Spinal cord (tissue), 10 donors: ENCODE measurements at places on chromosomes 13 and 19. TPM values are rescaled to one million over a fixed set of nuclear protein-coding genes. Genes with fewer than 3 reads are reported as not detected.

PEAK3 gene
- total RNA-seq: 0.20 TPM

CCDC61 gene
- 9.4 TPM for total RNA-seq

OSCAR gene
- 0.44 TPM for total RNA-seq

DNA sequence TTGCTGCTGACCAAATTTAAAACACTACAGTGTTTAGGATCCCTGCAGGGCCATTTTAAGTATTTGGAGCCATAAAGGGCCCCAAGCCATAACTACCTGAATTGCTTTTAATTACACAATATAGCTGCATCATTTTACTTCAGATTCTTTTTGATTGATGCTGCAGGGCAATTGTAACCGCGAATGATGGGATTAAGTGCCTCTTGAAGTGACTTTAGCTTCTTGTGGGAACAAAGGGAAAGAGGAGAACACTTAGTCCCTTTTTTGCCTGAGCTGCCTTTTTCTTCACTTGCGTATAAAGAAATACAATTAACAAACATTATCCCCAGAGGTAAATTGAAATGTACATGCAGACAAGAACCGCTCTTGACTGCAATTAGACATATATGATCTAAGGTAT, 228.5 kb downstream of the ZIC5 start:
- peaks cover 5% of the 10 kb centered on the region for H3K4me1 ChIP-seq
- peaks cover 20% of the 10 kb centered on the region for H3K27me3 ChIP-seq
- no peak overlapping the region for H3K27ac ChIP-seq

MCEMP1 gene
- total RNA-seq: 1.7 TPM

- peaks cover 33% of the 10 kb centered on the region for H3K4me1 ChIP-seq
- H3K27me3 ChIP-seq: no peaks in the 10 kb centered on the region
- no peak overlapping the region for H3K27ac ChIP-seq
- no peak overlapping the region for H3K4me3 ChIP-seq
- H3K36me3 ChIP-seq: no peaks in the 10 kb centered on the region
Observed at GRCh38 chr19:4742723-4743646, 19.3 kb upstream of the DPP9 start.

S1PR5 gene
- 3.8 TPM for total RNA-seq

HSPB6 gene
- total RNA-seq: 2.8 TPM

GRCh38 chr19:3012621-3013262, 16.3 kb downstream of the TLE2 start:
- H3K27ac ChIP-seq: no peak overlapping the region
- no peak overlapping the region for H3K4me3 ChIP-seq
- peaks cover 56% of the 10 kb centered on the region for H3K36me3 ChIP-seq
- H3K27me3 ChIP-seq: no peaks in the 10 kb centered on the region

ADM5 gene
- 0.88 TPM for total RNA-seq

ZNF615 gene
- 22.1 TPM for total RNA-seq

DNA sequence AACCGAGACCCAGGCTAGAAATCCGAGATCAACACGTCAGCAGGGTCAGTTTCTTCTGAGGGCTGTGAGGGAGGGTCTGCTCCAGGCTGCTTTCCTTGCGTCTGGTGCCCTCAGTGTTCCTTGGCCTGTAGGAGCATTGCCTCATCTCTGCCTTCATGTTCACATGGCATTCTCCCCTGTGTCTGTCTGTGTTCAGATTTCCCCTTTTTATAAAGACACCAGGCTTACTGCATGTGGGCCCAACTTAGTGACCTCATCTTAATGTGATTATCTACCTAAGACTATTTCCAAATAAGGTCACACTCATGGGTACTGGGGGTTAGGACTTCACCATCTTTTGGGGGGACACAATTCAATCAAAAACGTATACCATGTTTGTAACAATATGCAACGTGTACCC, 57.2 kb upstream of the C1QTNF9 start:
- no peaks in the 10 kb centered on the region for H3K27me3 ChIP-seq
- peaks cover 20% of the 10 kb centered on the region for H3K36me3 ChIP-seq
- no peak overlapping the region for H3K4me3 ChIP-seq
- peaks cover 6% of the 10 kb centered on the region for H3K4me1 ChIP-seq

USHBP1 gene
- 2.1 TPM for total RNA-seq

LGALS7B gene
- not detected for total RNA-seq

DNA sequence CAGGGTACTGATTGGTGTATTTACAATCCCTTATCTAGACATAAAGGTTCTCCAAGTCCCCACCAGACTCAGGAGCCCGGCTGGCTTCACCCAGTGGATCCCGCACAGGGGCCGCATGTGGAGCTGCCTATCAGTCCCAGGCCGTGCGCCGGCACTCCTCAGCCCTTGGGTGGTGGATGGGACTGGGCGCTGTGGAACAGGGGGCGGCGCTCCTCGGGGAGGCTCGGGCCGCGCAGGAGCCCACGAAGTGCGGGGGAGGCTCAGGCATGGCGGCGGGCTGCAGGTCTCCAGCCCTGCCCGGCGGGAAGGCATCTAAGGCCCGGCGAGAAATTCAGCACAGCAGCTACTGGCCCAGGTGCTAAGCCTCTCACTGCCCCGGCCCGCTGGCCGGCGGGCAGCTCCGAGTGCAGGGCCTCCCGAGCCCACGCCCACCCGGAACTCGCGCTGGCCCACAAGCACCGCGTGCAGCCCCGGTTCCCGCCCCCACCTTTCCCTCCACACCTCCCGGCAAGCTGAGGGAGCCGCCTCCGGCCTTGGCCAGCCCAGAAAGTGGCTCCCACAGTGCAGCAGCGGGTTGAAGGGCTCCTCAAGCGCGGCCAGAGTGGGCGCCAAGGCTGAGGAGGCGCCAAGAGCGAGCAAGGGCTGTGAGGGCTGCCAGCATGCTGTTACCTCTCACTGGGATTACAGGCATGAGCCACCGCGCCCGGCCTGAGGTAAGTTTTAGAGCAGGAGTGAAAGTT, 60.0 kb upstream of the SCEL start:
- H3K36me3 ChIP-seq: no peaks in the 10 kb centered on the region
- no peak overlapping the region for H3K27ac ChIP-seq
- H3K4me3 ChIP-seq: no peak overlapping the region
- DNase-seq: no peak

GRCh38 chr13:72983085-72983768, 75.6 kb upstream of the KLF5 start:
- no peaks in the 10 kb centered on the region for H3K4me1 ChIP-seq
- H3K27me3 ChIP-seq: no peaks in the 10 kb centered on the region
- no peak overlapping the region for H3K4me3 ChIP-seq
- H3K36me3 ChIP-seq: no peaks in the 10 kb centered on the region

FPR1 gene
- 5.2 TPM for total RNA-seq

DNA sequence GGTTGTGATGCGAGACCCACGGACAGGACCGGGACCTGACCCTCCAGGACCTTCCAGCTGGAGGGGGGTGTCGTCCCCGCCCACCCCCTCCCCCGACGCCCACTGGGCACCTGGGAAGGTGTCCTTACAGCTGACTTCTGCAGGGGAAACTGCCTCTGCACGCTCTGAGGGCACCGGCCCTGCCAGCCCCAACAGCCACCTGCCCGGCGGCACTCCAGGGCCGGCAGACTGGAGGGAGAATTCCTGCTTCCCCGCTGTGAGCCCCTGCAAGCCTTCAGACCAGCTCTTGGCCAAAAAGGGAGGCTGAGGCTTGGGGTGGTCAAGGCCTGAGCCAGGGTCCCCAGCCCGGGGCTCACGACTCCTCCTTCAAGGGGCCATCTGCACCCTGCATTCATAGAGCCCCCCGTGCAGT, 1.2 kb downstream of the CNN2 start:
- peaks cover 9% of the 10 kb centered on the region for H3K36me3 ChIP-seq
- DNase-seq: no peak
- H3K27me3 ChIP-seq: peaks cover 22% of the 10 kb centered on the region
- no peak overlapping the region for H3K27ac ChIP-seq
- peaks cover 30% of the 10 kb centered on the region for H3K4me1 ChIP-seq

DNA sequence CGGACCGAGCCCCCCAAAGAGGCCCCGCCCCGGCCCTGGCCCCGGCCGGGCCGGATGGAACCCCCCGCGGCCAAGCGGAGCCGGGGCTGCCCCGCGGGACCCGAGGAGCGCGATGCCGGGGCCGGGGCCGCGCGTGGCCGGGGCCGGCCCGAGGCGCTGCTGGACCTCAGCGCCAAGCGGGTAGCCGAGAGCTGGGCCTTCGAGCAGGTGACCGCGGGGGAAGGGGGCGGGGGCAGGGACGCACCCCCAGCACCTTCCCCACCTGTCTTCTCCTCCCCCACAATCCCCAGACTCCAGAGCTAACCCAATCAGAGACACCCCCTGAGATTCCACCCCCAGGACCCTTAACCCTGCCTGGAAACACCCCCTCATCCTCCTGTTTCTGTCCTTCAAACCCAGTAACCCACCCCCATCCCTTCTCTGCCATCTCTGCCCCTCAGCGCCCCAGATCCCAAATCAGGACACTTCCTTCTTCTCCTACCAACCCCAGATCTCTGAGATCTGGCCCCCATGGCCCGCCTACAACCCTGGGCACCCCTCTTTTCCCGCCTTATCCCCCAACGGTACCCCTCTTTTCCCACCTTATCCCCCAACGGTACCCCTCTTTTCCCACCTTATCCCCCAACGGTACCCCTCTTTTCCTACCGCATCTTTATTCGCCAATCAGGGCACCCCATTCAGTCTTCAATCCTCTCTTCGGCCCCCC, 505 bp downstream of the ZSWIM4 start:
- H3K27ac ChIP-seq: no peak overlapping the region
- H3K4me3 ChIP-seq: peak overlapping the region; percentile 75
- no peak for DNase-seq

GRCh38 chr13:101514695-101515275, 62.3 kb downstream of the ITGBL1 start:
- no peaks in the 10 kb centered on the region for H3K27me3 ChIP-seq
- DNase-seq: peak; percentile 79
- no peaks in the 10 kb centered on the region for H3K4me1 ChIP-seq
- H3K4me3 ChIP-seq: no peak overlapping the region

DNA sequence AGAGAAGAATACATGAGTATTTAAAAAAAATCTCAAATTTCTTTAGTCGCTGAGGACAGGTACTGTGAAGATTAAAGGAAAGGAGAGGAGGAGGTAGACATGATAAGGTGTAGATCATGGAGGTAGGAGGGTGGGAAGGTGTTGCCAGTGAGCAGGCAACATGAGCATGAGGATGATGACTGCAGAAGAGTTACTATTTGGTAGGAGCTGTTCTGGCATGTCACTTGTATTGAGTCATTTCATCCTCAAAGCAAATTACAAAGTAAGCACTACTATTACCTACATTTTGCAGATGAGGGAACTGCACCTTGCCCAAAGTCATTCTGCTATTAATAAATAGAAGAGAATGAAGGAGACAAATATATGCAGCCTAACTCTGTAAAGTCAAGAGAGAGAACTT, 435.8 kb upstream of the KLF12 start:
- no peak overlapping the region for H3K4me3 ChIP-seq
- DNase-seq: no peak
- H3K27ac ChIP-seq: no peak overlapping the region
- H3K4me1 ChIP-seq: no peaks in the 10 kb centered on the region

DNA sequence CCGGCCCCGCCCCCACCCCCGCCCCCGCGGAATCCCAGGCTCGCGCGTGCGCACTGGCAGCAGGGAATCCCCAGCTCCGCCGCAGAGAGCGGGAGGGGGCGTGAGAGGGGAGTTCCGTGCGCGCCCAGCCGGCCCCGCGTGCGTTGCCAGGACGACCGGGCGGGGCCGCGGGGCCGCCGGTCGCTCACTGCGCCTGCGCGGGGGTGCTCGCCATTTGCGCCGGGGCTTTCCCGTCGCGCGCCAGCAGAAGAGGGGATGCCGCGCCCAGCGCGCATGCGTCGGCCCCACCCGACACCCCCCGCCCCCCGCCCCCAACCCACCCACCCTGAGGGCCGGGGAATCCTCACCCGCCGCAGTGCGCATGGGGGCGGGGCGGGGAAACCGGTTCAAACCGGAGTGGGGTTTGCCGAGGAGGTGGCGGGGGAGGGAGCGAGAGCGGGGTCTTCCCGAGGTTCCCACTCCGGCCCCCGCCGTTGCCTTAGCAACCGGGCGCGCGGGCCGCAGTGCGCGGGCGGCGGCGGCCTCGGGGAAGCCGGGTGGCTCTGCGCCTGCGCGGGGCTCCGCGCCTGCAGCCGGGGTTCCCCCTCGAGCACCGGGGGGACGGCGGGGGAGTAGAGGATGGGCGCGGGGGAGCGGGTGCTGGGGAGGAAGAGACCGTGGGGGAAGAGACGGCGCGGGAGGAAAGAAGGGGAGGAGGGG, 15.1 kb downstream of the CCDC124 start:
- peaks cover 33% of the 10 kb centered on the region for H3K27me3 ChIP-seq
- DNase-seq: peak; percentile 92
- peaks cover 24% of the 10 kb centered on the region for H3K36me3 ChIP-seq
- H3K4me3 ChIP-seq: peak overlapping the region; percentile 50
- no peak overlapping the region for H3K27ac ChIP-seq

LILRB2 gene
- total RNA-seq: 0.61 TPM

CRX gene
- 0.17 TPM for total RNA-seq

UNC13A gene
- total RNA-seq: 11.2 TPM

DNA sequence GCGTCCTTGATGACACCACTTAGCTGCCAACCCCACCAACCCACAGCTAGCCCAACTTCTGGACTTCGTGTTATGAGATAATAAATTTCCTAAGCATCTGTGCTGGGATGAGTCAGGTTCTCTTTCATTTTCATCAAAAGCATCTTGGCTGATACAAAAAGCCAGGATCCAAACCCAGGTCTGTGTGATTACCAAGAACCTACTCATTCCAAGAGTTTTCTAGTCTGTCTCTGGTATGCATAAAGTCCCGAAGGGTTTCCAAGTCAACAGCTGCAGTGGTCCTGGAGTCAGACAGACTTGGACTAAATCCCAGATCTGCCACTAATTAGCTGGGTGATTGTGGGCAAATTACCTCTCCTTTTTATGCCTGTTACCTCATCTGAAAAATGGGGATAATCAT, 55.5 kb upstream of the SERP2 start:
- H3K4me1 ChIP-seq: no peaks in the 10 kb centered on the region
- DNase-seq: peak; percentile 64
- no peak overlapping the region for H3K27ac ChIP-seq
- H3K4me3 ChIP-seq: no peak overlapping the region
- no peaks in the 10 kb centered on the region for H3K36me3 ChIP-seq

GRCh38 chr13:76637641-76638141, 248.5 kb downstream of the KCTD12 start:
- H3K36me3 ChIP-seq: no peaks in the 10 kb centered on the region
- H3K4me3 ChIP-seq: no peak overlapping the region
- H3K27ac ChIP-seq: peak overlapping the region; percentile 58
- no peaks in the 10 kb centered on the region for H3K27me3 ChIP-seq
- no peak for DNase-seq
- no peaks in the 10 kb centered on the region for H3K4me1 ChIP-seq

NLRP4 gene
- total RNA-seq: not detected

- H3K27ac ChIP-seq: no peak overlapping the region
- DNase-seq: no peak
- no peaks in the 10 kb centered on the region for H3K4me1 ChIP-seq
Observed at GRCh38 chr13:75124415-75124814, 357.6 kb downstream of the TBC1D4 start.

- no peak overlapping the region for H3K4me3 ChIP-seq
- H3K27me3 ChIP-seq: no peaks in the 10 kb centered on the region
- H3K27ac ChIP-seq: no peak overlapping the region
- H3K4me1 ChIP-seq: no peaks in the 10 kb centered on the region
- no peaks in the 10 kb centered on the region for H3K36me3 ChIP-seq
Observed at GRCh38 chr13:101555610-101556009, 103.1 kb downstream of the ITGBL1 start.

ONECUT3 gene
- total RNA-seq: not detected
